ENCODE measurements at places on chromosomes 2 and 18. TPM values are rescaled to one million over a fixed set of nuclear protein-coding genes. Genes with fewer than 3 reads are reported as not detected.

The ZAP70 gene
- 0.69 TPM for polyA plus RNA-seq

The TMEM178A gene
- not detected for polyA plus RNA-seq

The SERPINB5 gene
- polyA plus RNA-seq: not detected

The CPO gene
- not detected for polyA plus RNA-seq

The IL36A gene
- not detected for polyA plus RNA-seq

The KCNJ3 gene
- not detected for polyA plus RNA-seq

The SATB2 gene
- polyA plus RNA-seq: 0.14 TPM

The SLC4A3 gene
- polyA plus RNA-seq: 0.31 TPM

The CCBE1 gene
- not detected for polyA plus RNA-seq

The THSD7B gene
- polyA plus RNA-seq: not detected

The CYP20A1 gene
- polyA plus RNA-seq: 17.6 TPM

The PJVK gene
- polyA plus RNA-seq: not detected

The SLC9A2 gene
- not detected for polyA plus RNA-seq

The TFCP2L1 gene
- 0.65 TPM for polyA plus RNA-seq

The PRADC1 gene
- polyA plus RNA-seq: 33.3 TPM

The INPP4A gene
- polyA plus RNA-seq: 52.4 TPM

The WDCP gene
- 0.43 TPM for polyA plus RNA-seq

The MAP3K19 gene
- not detected for polyA plus RNA-seq

The C1QL2 gene
- not detected for polyA plus RNA-seq

The NT5DC4 gene
- 2.2 TPM for polyA plus RNA-seq

- no peak for DNase-seq
These were observed 152.5 kb downstream of the CLIP4 start for GRCh38 chr2:29267720-29268119.

DNA sequence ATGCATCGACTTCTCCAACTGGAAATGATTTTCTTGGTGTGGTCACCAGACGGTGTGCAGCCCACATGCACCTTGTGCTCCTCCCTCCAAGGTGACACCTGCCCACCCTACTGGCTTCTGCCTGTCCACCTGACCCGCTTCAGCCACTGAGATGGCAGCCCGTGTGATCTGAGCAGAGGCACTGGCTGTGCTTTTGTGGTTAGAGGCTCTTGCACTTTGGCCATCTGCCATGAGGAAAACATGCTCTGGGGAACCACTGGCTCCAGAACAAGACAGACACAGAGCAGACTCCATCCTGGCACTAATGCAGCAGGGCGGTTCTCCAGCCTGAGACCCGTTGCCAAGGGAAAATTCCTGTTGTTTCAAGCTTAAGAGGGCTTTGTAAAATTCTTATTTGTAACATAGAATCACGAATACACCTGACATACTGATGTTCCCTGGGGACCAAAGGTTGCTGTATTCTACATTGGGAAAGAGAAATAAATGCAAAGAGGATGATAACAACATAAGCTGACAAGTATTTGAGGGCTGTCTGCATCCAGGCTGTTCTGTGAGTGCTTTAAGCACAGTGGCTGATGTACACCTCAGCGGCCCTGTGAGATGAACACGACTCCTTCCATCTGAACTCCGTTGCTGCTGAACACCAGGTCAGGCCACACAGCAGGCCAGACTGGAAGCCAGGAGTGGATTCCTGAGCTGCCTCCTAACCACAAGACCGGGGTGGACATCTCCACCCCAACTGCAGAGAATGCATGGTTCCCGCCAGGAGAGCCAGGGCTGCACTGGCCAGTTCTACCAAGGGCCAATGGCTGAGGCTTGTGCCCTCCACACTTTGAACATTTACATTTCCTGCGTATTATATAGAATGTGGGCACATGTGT lies 820.4 kb downstream of the GALR1 start:
- DNase-seq: no peak

DNA sequence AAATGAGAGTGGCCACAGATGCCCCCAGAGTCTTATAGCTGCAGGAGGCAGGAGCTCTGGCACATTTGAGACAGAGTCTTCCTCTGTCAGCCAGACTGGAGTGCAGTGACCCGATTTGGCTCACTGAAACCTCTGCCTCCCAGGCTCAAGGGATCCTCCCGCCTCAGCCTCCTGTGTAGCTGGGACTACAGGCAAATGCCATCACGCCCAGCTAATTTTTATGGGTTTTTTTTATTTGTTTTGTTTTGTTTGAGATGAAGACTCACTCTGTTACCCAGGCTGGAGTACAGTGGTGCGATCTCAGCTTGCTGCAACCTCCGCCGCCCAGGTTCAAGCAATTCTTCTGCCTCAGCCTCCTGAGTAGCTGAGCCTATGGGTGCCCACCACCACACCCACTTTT lies 80.7 kb upstream of the CABLES1 start:
- DNase-seq: no peak

DNA sequence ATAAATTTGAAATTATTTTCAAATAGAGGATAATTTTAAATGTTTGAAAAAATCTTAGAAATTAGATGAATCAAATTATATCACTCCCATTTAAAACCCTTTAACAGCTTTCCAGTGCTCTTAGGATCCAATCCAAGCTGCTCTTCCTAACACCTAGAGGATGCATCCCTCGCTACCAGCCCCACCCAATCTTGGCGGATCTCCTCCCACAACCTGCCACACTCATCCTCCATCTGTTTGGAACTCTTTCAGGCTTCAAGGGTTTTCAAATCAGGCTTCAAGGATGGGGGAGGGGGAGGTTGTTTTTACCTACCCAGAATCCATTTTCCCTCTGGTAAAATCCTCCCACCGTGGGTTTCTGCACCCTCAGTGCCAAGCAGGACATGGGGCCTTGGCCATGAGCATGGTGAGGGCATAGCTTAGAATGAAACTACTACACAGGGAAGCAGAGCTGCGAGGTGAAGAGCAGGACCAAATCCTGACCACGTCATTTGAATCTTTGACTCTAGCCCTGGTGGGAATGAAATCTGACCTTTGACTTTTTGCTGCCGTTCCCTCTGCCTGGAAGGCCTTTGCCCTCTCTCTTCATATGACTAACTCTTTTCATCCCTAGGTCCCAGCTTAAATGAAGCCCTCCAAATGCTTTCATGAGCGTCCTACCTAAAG lies 113.0 kb upstream of the MAPRE2 start:
- DNase-seq: no peak

DNA sequence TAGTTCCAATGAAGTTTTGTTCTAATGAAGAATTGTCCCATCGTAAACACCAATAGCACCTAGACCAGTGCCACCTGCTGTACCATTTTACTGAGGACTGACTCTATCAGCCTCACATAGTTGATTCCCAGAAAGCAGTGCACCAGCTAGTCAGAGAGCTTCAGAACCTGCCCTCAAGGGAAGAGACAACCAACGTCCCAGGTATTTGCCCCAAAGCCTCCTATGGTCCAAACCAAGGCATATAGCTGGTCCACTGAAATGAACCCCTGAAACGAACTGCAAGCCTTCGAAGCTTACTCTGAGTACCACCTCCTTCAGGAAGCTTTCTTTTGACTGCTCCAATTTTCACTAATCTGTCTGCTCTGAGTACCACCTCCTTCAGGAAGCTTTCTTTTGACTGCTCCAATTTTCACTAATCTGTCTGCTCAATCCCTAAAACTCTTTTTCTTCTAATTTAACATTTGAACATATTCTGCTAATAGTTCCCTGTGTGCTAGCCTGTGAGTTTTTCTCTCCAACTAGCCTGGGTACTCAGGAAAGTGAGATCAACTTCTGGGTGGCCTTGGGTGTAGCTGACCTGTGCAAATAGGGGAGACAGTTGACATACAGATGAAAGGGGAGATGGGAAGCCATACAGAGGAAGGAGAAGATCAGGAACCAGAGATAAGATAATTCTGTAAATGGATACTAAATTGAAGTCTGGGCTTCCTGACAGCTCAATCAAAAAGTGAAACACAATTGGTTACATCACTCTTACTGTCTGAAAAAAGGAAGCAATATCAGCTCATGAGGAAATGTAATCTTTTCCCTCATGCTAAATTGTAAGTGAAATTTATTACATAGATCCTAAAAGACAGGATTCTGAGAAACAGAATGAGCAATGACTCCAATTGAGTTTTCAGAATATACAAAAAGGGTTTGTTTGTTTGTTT lies 33.5 kb upstream of the EML4 start:
- peak; percentile 77 for DNase-seq

DNA sequence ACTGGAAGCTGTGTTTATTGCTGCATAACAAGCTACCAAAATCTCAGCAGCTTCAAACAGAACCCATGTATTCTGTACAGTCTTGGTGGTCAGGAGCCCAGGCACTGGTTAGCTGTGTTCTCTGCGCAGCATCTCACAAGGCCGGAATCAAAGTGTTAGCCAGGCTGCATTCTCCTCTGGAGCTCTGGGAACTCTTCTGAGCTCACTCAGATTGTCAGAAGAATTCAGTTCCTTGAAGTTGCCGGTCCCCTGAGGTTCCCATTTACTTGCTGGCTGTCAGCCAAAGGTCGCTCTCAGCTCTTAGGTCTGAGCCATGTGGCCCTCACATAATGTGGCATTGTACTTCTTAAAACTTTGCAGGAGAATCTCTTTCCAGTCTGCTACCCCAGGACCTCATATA lies 123.6 kb upstream of the SMIM21 start:
- DNase-seq: no peak

DNA sequence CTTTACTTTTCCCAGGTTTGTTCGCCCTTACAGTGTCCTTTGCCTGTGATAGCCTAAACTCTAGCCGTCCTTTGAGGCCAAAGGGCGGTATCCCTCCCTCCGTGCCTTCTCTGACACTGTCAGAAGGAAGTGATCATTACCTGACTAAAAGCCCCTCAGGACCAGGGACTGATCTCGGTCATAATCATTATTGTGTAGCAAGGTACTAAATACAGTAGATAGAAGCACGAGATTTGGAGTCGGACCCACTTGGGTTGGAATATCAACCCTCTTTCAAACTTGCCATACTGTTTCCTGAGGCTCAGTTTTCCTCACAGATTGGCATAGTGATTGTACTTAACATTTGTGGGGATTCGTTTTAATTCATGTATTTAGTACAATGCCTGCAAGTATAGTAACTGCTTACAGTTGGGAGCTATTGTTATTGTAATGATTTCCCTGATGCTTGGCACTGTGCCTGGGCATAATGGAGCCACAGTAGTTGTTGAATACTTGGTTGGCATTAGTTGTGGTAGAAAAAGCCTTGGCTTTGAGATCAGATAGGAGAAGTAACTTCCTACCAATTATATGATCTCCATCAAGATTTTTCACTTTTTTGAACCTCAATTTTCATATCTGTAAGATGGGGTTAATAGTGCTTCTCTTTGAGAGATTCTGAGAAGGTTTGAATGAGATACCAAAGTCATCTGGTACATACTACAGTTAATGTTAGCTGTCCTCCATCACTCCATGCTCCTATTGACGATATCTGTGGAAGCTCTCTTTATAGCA lies 836 bp downstream of the STK11IP start:
- DNase-seq: no peak

DNA sequence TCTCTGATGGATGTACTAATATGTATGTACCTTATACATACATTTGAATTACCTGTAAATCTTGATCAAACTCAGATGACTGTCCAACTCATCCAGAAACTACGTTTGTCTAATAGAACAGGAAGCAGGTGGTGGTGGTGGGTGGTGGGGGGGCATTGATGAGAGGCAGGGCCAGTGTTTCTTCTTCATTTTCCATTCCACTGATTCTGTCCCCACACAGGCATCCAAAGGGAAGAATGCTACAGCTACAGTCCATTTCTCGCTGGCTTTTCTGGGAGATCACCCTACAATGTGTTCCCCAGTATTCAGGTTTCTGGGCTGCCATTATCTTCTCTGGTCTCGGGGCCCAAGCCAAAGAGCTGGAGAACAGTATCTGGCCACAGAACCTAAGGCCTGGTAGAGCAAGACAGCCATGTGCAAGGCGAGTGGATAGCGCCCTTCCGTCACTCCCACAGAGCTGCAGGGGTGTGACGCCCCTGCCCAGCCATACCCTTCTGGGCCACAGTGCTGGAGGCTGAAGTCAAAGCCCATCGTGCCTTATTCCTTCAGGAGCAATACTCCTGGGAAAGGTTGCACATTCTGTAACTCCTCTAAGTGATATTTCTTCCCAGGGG lies 54.5 kb downstream of the BCL11A start:
- DNase-seq: no peak

DNA sequence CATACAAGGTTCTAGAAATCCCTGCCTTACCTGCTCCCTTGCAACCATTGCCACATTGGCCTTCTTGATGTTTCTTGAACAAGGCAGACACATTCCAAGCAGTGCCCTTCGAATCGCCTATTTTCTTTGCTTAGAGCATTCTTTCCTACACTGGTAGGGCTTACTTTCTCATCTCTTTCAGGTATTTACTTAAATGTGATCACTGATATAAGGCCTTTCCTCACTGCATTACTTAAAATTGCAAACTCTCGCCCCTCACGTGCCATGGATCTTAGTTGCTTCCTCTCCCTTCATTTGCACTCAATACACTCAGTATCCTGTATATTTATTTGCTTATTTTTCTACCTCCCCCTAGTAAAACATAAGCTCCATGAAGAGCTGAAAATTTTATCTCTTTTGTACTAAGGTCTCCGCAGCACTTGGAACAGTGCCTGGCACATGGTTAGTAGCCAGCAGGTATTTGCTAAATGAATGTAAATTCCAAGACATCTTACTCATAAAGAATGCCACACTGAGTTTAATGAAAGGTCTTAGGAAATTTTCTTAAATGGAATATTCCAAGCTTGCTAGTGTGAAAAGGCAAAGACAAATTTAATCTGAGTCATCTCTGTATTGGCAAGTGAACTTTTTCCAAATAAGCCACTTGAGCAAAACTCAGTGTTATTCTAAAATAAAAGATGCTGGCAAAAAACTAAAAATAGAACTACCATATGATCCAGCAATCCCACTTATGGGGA lies 42.4 kb upstream of the FIGN start:
- no peak for DNase-seq

- DNase-seq: no peak
These were observed 218.3 kb upstream of the STK17B start for GRCh38 chr2:196389670-196390069.

- DNase-seq: peak; percentile 49
These were observed 925 bp downstream of the SESTD1 start for GRCh38 chr2:179263446-179264367.

DNA sequence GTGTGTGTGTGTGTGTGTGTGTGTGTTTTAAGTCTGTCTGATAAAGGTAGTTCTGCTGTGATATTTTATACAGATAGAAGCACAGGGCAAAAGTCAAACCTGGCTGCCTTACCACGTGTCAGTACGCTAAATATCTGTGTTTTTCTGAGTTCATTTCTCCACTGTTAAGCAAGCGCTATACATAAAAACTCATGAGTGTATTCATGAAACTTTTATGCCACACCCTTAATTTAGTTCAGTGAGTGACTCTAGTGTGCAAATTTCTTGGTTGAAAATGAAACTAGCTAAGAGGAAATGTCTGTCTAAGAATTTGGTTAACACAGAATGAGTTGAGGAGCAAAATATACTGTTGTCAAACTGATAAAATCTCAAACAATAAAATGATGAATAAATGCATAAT lies 11.2 kb downstream of the CASP10 start:
- DNase-seq: peak; percentile 32

DNA sequence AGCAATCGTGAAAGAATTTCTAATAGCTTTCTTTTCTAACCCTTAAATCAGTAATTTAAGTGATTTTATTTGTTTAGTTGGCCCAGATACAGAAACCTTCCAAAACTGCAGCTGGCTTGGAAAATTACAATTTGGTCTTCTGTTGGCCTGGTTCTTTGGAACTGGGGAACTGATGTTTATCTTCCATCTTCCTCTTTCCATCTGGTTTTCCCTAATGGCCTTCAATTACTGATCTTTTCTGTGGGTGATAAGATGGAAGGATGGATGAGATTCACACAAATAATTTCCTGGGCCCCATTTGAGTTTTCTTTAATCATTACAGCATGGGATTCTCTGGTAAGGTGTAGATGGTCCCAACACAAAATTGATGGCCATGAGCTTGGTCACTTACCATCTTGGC lies 106.5 kb upstream of the CHRNA1 start:
- no peak for DNase-seq

- DNase-seq: no peak
These were observed 57.9 kb downstream of the BAZ2B start for GRCh38 chr2:159558479-159558878.
